ENCODE measurements at places on chromosomes 12 and 14.

GRCh38 chr12:54719691-54720090 lies 71.5 kb upstream of the DCD start:
- DNase-seq = no peak

GRCh38 chr12:52337054-52337453 lies 15.9 kb upstream of the KRT83 start:
- no peak for DNase-seq

- DNase-seq = no peak
These were observed 35.4 kb downstream of the SRRM4 start for GRCh38 chr12:119016715-119017114.

GRCh38 chr14:68815298-68816182 lies 22.7 kb upstream of the ZFP36L1 start:
- DNase-seq = no peak

- DNase-seq = no peak
These were observed 40.4 kb downstream of the MMAB start for GRCh38 chr12:109532721-109533486.

- no peak for DNase-seq
These were observed 15.3 kb downstream of the TSFM start for GRCh38 chr12:57797933-57798332.

DNA sequence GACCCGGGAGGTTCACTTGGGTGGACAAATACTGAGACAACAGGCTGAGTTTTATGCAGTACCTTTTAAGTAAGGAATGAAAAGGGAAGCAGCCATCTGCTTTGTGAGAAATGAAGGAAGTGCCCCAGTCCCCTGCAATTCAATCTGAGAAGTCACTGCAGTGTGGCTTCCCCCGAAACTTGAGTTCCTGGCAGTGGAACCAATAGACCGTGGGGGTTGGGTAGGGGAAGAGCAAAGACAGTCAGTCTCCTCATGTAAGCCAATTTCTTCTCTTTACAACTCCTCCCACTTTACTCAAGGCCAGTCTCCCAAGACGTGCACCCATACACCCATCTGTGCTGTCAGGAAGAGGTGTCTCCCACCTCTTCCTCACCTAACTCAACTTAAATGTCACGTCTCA lies 206.5 kb downstream of the BCAT1 start:
- no peak for DNase-seq

DNA sequence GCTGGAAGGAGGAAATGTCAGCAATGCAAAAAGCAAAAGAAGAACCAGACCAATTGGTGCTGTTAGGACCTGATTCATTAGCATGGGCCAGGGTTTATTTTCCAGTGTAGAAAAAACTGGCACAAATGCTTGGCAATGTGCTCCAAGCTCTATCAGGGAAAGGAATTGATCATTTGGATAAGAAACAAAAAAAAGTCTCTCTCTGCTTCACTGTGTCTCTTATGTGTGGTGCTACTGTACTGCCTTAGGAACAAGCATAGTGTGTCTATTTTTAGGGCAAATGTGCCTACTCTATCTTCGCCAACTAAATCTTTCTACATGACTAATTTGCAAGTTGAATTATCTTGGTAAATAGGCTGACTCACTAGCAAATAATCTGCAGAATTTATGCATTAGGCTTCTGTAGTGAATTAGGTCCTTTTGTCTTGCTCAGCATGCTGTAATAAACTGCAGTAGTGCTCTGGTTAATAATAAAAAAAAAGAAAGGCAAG lies 236.7 kb downstream of the MDGA2 start:
- no peak for DNase-seq

DNA sequence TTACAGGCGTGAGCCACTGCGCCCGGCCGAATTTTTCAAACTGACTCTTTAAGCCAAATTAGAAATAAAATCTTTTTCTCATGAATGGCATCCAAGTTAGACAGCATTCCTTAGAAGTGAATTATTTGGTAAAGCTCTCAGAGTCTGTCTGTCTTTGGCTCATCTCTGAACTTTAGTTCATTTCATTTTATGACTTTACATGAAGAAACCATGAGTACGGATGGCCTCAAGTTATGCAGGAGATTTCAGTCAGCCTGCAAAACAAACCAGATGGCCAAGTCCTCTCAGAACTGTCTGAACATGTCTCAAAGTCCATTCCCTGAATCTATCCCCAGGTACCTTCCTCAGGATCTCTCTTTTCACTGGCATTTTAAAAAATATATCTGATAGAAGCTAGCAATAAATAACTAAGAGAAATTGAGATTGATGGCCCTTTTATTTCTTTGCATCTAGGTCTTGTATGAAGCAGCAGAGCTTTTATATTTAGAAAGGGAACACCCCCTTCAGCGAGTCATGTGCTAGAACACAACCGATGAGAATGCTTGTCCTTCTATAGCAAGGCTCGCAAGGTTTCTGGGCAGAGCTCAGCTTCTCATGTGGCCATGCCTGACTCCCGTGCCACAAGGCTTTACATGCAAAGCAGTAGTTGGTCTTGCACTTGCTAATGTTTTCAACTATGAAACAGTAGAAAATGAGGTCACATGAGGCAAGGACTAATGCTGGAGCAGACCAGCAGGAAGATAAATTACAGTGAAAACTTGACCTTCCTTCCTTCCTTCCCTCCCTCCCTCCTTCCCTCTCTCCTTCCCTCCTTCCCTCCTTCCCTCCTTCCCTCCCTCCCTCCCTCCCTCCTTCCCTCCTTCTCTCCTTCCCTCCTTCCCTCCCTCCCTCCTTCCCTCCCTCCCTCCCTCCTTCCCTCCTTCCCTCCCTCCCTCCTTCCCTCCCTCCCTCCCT lies 125.0 kb downstream of the AKAP6 start:
- no peak for DNase-seq

GRCh38 chr12:59615392-59616165 lies 19.8 kb downstream of the SLC16A7 start:
- no peak for DNase-seq

- DNase-seq = no peak
These were observed 134.4 kb upstream of the FGD4 start for GRCh38 chr12:32264961-32265360.

- DNase-seq = no peak
These were observed 31.9 kb upstream of the HIF1A start for GRCh38 chr14:61663312-61663979.

- peak; percentile 58 for DNase-seq
These were observed 20.7 kb upstream of the NEK9 start for GRCh38 chr14:75147423-75148071.

DNA sequence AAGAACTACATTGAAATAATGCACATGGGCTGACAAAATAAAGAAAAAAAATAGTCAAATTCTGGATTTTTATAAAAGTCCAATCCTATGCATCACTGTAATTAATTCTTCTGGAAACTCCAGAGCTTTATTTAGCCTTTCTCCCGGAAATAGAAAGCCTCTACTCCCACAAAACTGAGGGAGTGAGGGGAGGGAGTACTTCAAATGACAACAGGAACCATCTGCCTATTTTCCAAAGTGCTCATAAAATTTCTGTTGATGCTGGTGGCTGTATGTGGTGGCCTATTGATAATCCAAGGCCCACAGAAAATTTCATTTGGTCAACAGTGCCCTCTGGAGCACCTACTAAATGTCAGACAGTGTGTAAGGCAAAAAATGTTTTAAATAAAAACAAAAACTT lies 64.6 kb downstream of the KIF21A start:
- DNase-seq = no peak

- DNase-seq = no peak
These were observed 86.9 kb downstream of the TTLL5 start for GRCh38 chr14:75747899-75748298.

DNA sequence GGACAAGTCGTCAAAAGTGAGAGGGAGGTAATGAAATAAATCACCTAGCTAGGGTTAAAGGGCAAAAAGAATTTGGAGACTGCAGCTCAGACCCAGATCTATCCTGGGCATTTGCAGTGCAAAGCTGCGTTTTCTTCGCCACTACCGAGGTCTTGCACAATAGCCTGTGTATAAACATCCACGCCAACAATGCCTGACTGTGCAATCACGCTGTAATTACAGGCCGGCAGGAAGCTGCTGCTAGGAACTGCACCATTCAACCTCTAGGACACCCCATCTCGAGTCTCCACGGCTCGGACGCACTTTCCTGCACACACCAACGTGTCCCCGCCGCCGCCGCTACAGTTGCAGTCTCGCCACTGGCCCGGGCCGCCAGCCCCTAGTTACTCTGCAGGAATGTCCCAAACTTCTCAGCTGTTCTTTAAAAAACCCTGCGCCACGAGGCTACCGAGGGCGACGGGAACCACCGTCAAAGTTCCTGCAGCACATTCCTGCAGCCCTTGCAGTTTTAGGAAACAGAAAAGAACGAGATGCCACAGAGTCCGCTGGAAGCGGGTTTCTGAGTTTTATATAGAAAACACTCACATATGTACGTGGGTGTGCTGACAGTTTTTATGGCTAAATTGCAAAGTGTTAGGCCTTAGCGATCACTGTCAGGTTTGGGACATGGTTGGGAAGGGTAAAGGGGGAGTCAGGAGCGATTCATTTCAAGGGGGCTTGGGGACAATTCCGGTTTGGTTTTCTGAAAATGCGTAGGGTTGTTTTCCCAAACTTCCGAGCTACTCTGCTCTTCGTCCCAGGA lies 65.6 kb upstream of the PTGR2 start:
- peak; percentile 69 for DNase-seq

GRCh38 chr12:131871677-131872076 lies 22.7 kb upstream of the ULK1 start:
- DNase-seq = no peak

DNA sequence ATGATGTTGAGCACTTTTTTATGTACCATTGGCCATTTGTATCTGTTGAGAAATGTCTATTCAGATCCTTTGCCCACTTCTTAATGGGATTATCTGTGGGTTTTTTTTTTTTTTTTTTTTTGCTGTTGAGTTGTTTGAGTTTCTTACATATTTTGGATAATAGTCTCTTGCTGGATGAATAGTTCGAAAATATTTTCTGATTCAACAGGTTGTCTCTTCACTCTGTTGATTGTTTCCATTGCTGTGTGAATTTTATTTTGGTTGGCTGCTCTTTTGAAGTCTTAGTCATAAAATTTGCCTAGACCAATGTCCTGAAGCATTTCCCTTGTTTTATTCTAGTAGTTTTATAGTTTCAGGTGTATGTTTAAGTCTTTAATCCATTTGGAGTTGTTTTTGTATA lies 64.5 kb downstream of the CAND1 start:
- no peak for DNase-seq

GRCh38 chr14:74595006-74595735 lies 16.9 kb downstream of the LTBP2 start:
- no peak for DNase-seq

DNA sequence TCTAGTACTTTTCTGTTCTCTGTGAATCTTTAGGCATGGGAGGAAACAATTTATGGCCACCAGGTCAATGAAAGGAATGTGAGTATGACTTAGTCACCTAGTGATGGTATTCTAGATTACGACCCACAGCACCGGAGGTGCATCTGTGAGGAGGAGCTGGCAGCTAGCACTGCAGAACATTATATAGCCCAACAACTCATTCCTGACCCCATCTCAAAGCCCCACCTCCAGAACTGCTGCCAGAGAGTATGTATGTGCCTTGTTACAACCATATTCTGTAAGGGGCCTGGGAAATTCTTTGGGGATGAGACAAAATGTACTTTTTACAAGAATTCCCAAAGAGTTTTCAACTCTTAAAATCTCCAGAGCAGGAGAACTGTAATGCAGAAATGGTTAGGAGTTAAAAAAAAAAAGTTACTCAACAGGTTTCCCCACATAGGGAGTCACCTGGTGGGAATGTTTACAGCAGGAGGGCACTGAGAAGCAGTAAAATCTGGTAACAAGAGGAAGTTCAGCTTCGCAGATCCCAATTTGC lies 34.9 kb upstream of the CERS5 start:
- no peak for DNase-seq

DNA sequence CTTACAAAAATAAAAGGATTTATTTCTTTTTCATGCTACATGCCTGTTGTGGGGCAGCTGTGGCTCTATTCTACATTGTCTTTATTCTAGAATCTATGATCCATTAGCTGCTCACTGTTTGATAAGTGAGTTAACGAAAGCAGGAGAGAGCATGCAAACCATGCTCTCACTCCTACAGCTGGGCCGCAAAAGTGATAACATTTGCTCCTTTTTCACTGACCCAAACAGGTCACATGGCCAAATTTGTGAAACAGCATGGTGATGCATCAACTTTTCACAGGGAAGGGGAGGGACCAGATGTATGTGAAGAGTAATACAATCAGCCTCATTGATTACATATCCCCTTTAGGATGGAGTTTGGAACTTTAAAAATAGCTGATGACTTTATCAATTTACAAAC lies 456.9 kb upstream of the SYT1 start:
- DNase-seq = no peak

GRCh38 chr14:65024957-65025356 lies 38.3 kb downstream of the FNTB start:
- no peak for DNase-seq

DNA sequence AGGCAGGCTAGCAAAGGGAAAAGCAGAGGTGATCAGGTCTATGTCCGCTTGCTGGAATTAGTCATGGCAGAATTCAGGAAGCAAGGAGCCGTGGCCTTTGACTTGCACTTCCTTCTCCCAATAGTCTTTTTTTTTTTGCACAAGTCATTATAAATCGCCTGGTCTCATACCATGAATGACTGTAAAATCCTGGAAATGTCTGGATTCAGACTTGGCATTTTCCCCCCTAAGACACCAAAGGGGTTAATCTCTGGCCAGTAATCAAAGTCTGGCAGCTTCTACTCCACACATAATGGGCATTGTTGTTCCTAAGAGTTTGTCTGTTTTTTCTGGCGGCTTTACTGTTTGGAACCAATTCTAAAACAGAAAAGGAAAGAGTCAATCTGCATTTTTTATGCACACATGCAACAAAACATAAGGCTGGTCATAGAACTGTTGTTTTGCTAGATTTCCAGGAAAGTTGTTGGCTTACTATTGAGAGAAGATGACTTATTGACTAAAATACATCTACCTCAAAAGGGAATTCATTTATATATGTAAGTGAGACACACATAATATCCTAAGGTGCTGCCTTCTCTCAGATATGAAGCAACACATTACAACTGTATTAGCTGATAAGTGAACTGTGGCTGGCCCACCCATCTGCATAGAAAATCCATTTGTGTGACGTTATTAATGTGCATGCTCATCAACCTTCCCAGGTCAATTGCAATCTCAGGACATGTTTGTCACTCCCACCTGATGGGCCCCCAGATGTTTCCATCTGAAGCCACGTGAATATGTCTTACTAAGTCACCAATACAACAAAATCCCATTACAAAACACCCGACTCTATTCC lies 157.3 kb downstream of the BTG1 start:
- peak; percentile 19 for DNase-seq

- no peak for DNase-seq
These were observed 12.2 kb upstream of the PPP1R13B start for GRCh38 chr14:103859416-103860202.

- DNase-seq = no peak
These were observed 1.5 kb downstream of the MLH3 start for GRCh38 chr14:75049731-75050201.

DNA sequence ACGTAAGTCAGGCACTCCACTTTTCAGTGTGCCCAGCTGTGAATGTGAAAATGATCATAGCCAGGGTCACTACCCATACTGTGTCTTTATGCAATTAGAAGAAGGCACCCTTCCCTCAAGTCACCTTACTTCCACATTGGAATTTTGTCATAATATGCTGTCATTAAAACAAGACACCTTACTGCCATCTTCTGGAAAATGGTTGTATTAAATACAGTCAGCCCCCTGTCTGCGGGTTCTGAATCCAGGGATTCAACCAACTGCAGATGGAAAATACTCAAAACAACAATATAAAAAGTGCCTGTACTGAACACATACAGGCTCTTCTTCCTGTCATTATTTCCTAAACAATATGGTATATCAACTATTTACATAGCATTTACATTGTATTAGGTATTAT lies 70.2 kb upstream of the TBX5 start:
- DNase-seq = no peak

GRCh38 chr12:121794534-121795033 lies 1.1 kb upstream of the RHOF start:
- DNase-seq = no peak

Data from endothelial cell (in vitro differentiated cells).